ENCODE measurements at places on chromosomes 5 and 9.

DNA sequence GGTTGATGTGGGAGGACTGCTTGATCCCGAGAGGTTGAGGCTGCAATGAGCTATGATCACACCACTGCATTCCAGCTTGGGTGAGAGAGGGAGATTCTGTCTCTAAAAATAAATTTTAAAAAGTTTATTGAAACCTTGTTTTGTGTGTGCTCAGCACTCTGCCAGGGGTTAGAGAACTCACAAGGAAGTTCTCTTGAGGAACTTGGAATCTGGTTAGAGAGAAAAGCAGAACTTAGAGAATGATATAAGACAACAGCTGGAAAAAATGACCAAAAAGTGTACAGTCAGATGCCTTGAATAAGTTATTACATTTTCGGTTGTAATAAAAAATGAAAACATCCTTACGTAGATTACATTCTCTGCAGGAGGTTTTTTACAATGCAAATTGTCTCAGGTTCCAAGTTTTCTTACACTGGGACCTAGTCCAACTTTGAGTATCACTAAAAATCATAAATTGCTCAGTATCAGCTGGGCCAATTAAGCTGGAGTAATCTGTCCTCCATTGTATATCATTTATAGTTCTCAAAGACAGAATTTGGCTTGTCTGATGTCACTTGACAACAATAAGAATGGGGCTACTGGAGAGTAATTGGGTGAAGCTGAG, 21.7 kb upstream of the TENT2 start:
- H3K4me3 ChIP-seq, result no peak overlapping the region
- DNase-seq, result no peak
- no peaks in the 10 kb centered on the region for H3K27me3 ChIP-seq
- H3K4me1 ChIP-seq, result no peaks in the 10 kb centered on the region

DNA sequence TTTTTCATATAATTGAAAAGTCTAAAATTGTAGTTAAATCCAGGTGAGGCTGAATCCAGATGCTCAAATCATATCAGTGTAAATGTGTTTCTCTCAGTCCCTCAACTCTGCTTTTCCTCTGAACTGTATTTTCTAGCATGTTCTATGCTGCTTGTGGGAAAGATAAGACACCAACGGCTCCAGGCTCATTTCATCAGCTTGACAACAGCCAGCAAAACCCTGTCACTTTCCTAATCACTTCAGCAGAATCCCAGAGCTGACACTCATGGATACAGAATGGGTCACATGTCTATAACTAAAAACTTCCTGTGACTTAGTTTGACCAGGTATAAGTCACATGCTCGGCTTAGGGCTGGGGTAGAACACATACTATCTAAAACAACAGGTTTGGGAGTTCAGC, 179.4 kb upstream of the ADRA1B start:
- DNase-seq, result no peak
- peaks cover 2% of the 10 kb centered on the region for H3K27me3 ChIP-seq
- no peaks in the 10 kb centered on the region for H3K36me3 ChIP-seq
- no peak overlapping the region for H3K27ac ChIP-seq
- H3K4me3 ChIP-seq, result no peak overlapping the region

GRCh38 chr5:84642324-84642723, 257.6 kb upstream of the EDIL3 start:
- H3K4me3 ChIP-seq, result no peak overlapping the region
- H3K27me3 ChIP-seq, result no peaks in the 10 kb centered on the region
- no peaks in the 10 kb centered on the region for H3K4me1 ChIP-seq
- DNase-seq, result no peak
- no peak overlapping the region for H3K27ac ChIP-seq

DNA sequence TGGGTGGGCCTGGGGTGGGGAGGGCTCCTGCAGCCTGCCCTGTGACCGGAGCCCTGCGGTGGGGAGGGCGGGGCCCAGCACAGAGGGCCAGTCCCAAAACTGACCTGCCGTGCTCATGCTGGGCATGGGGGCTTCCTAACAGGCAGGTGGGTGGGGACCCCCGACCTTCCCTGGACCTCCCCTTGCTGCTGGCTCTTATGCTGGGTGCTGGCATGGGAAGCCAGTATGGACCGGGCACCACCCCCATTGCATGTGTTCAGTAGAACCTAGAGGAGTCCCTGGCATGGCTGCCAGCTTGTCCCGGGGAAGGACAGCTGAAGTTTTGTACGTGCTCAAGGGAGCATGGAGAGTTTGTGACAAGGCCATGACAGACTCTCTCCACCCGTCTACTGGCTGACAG, 37.1 kb downstream of the WNK2 start:
- no peak overlapping the region for H3K4me3 ChIP-seq
- H3K27me3 ChIP-seq, result no peaks in the 10 kb centered on the region
- H3K4me1 ChIP-seq, result peaks cover 8% of the 10 kb centered on the region
- no peaks in the 10 kb centered on the region for H3K36me3 ChIP-seq

DNA sequence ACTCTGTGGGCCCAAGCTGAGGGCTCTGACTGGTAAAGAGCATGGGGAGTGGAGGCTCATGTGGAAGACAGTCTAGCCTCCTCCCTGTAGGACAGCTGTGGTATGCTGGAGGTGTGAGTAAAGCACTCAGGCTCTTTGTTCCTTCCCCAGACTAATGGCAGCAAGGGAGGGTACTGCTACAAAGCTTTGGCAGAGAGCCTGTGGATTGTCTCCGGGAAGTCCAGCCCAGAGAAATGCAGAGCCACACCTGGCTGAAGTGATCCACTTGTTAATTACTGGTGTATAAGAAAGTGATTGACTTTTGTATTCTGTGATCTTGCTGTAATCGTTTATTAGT, 161.7 kb downstream of the OXCT1 start:
- peaks cover 6% of the 10 kb centered on the region for H3K27me3 ChIP-seq
- H3K27ac ChIP-seq, result no peak overlapping the region
- H3K4me1 ChIP-seq, result no peaks in the 10 kb centered on the region
- no peak for DNase-seq
- H3K4me3 ChIP-seq, result no peak overlapping the region
- peaks cover 4% of the 10 kb centered on the region for H3K36me3 ChIP-seq

DNA sequence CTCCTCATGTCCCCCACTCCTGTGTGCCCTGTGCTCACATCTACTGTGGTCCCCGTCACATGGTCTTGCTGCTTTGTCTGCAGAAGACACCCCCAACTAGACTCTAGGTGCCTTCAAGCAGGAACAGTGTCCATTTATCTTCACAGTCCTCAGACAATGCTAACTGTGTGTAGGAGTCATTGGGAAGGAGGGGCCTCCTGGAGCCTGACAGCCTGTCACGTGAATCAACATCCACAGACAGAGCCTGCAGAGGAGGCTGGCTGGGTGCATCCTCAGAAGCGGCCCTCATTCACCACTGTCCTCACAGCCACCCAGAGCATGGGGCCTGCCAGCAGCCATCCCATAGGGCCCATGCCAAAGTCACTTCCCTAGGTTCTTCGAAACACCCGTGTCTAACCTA, 98.7 kb downstream of the MED10 start:
- H3K4me1 ChIP-seq, result peaks cover 13% of the 10 kb centered on the region
- peaks cover 2% of the 10 kb centered on the region for H3K36me3 ChIP-seq
- no peak overlapping the region for H3K4me3 ChIP-seq
- H3K27ac ChIP-seq, result peak overlapping the region; percentile 91
- H3K27me3 ChIP-seq, result peaks cover 22% of the 10 kb centered on the region

DNA sequence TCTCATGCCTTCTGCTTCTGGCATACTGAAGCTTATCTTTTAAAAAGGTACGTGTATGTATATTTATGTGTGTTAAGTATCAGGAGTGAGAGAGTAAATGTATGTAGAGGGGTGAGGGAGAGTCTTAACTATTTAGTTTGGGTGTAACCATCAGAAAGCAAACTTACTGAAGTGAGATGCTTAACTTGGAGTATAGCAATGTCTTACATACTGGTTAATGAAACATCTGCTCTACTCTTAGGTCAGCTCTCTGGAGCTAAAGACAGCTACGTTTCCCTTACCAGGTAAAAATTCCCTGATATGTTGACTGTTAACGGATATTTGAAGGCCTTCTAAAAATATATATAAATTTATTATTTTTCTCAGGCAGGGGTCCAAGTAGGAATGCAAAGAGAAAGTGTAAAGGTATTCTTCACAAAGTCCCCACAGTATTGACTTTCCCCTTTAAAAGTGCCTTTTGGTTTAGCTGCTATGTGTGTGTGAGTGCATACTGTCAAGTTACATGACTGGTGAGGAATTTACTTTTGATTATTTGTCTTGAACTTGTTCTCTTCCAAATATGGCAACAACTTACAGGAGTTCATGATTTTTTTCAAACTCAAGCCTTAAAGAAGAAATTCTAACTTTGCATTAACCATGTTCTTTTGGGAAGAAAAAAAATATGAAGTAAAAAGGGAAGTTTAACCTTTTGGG, 12.3 kb upstream of the C5orf24 start:
- H3K27ac ChIP-seq, result no peak overlapping the region
- H3K36me3 ChIP-seq, result no peaks in the 10 kb centered on the region
- no peaks in the 10 kb centered on the region for H3K4me1 ChIP-seq
- no peaks in the 10 kb centered on the region for H3K27me3 ChIP-seq
- no peak overlapping the region for H3K4me3 ChIP-seq
- DNase-seq, result no peak

DNA sequence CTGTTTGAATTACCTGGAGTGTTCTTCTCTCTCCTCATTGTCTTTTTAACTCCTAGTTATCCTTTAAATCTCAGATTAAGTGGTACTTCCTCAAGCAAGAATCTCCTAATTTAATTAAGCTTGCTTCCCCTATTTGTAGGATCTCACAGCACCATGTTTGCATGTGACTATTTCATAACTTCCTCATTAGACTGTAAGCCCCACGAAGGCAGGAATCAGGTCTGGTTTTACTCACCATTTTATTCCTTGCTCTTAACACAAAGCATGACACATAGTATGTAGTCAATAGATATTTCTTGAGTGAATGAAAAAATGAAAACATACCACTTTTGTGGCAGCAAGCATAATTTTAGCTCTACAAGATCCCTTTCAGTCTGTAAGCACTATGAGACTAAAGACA, 1.3 kb upstream of the ERMP1 start:
- DNase-seq, result no peak
- peaks cover 18% of the 10 kb centered on the region for H3K27me3 ChIP-seq
- H3K36me3 ChIP-seq, result no peaks in the 10 kb centered on the region
- H3K4me3 ChIP-seq, result peak overlapping the region; percentile 86
- H3K4me1 ChIP-seq, result peaks cover 18% of the 10 kb centered on the region

GRCh38 chr5:159331093-159331973, 1.0 kb upstream of the IL12B start:
- peak; percentile 69 for DNase-seq
- peak overlapping the region; percentile 86 for H3K4me3 ChIP-seq
- no peaks in the 10 kb centered on the region for H3K36me3 ChIP-seq
- peaks cover 6% of the 10 kb centered on the region for H3K4me1 ChIP-seq

- DNase-seq, result no peak
- H3K4me1 ChIP-seq, result peaks cover 14% of the 10 kb centered on the region
- peaks cover 68% of the 10 kb centered on the region for H3K27me3 ChIP-seq
- peak overlapping the region; percentile 51 for H3K4me3 ChIP-seq
These were observed 2.3 kb upstream of the SYK start for GRCh38 chr9:90799271-90799852.

GRCh38 chr5:103232393-103232999, 26.1 kb upstream of the MACIR start:
- H3K27ac ChIP-seq, result no peak overlapping the region
- peaks cover 9% of the 10 kb centered on the region for H3K36me3 ChIP-seq
- H3K27me3 ChIP-seq, result no peaks in the 10 kb centered on the region
- no peaks in the 10 kb centered on the region for H3K4me1 ChIP-seq
- H3K4me3 ChIP-seq, result no peak overlapping the region

DNA sequence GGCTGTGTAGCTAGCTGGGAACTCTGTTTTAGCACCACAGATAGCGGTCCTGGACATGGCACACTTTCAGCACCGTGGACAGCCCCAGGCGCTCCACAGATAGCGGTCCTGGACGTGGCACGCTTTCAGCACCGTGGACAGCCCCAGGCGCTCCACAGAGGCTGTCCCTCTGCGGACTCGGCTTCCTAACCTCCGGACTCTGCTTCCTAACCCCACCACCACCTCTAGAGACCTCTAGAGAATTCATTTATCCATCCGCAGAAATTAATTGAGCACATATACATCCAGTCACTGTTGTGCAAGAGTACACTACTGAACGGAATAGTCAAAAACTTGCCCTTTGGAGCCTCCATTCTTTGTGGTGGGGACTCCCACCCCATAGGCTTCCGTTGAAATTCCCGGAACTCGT, 27.4 kb downstream of the UNC5A start:
- H3K27ac ChIP-seq, result no peak overlapping the region
- no peaks in the 10 kb centered on the region for H3K36me3 ChIP-seq
- peaks cover 82% of the 10 kb centered on the region for H3K27me3 ChIP-seq
- peak; percentile 96 for DNase-seq
- no peaks in the 10 kb centered on the region for H3K4me1 ChIP-seq

GRCh38 chr5:155952486-155953089, 374.4 kb upstream of the SGCD start:
- DNase-seq, result no peak
- no peak overlapping the region for H3K4me3 ChIP-seq
- H3K27me3 ChIP-seq, result peaks cover 8% of the 10 kb centered on the region
- no peaks in the 10 kb centered on the region for H3K36me3 ChIP-seq
- H3K4me1 ChIP-seq, result peaks cover 11% of the 10 kb centered on the region

All from neural crest cell (in vitro differentiated cells).